ACHN (cell line): ENCODE measurements at places on chromosomes 6 and 20.
A peak's percentile ranks its signal among the peaks of the same experiment; 100 is the strongest.

DNA sequence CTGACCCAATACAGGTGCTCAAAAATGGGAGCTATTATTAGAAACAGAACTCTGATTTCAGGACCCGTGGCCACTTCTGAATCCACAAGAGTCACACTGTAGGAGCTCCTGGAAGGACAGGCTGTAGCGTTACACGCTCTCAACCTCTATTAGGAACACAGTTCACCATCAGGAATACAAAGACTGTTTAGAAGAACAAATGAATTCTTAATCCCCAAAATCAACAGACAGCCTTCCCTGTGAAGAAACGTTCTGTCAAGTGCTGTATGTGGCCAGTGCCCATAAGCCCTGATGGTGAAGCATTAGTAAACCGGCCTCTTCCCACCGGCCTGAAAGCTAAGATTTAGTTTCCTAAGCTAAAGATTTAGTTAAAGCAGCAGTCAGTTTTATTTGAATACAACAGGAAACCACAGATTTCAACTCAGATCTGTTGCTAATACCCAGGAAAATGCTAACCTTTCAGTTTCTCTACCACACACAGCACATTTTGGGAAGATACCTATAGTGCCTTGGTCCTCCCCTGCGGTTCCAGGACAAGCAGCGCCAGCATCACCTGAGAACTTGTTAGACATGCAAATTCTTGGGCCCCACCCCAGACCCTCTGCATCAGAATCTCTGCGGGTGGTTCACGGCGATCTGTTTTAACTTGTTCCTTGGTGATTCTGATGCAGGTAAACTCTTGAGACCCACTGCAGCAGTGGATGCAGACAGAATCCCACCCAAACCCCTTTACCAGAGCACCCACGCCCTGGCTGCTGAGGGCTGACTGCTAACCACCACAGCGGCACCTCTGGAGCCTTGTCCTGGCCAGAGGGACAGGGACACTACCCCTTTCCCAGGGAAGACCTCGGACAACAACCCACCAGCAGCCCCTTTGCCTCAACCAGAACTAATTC, 33.4 kb downstream of the MTRES1 start:
- DNase-seq, result no peak

GRCh38 chr20:12289465-12289864, 371.8 kb downstream of the BTBD3 start:
- DNase-seq, result no peak

DNA sequence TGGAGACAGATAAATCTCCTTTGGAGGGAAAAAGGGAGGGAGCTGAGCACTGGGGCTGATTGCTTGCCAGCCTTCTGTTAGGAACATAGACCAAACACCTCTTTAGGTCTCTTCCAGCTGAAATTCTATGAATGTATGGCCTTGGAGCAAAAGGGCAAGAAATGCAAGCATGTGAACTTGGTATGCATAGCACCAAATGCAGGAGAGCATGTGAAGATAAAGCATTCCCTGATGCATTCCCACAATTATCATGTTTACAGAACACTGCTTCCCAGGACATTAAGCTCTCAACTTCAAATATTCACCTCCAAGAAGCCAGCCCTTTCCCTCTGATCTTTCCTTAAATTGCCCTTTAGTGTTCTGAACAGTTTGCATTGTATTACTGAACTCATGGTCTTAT, 15.6 kb downstream of the RIPOR2 start:
- no peak for DNase-seq

DNA sequence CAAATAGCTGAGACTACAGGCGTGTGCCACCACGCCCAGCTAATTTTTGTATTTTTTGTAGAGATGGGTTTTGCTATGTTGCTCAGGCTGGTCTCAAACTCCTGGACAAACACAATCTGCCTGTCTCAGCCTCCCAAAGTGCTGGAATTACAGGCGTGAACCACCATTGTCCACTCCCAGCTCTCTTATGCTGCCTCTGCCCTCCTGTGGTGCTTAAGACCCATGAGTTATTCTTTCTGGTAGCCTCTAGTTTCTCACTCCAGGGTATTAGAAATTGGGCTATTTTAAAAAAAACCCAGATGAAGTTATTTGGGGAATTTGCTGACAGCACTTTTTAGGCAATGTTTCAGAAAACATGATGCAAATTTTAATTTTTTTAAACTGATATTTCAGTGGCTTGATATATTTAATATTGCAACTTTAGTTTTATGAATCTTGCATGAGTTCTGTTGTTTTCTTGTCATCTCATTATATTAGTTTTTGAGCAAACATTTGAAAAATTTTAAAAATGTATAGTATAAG, 114.0 kb upstream of the FOXO3 start:
- DNase-seq, result no peak

DNA sequence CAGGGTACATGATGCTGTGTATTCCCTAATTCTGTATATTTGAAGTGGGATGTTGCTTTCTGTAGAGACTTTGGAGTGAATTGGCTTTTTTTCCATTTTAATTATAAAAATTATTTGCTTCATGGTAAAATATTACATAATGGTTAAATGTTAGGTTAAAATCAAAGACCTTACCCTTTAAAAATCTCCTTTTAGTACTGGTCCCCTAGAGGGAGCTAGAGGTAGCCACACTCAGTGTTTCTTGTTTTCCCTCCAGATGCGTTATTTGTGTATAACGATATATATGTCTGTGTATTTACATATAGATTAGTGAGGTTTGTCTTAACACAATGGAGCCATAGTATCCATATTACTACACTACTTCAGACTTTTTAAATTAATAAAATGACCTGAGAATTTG, 146.7 kb downstream of the PLCB4 start:
- peak; percentile 34 for DNase-seq

DNA sequence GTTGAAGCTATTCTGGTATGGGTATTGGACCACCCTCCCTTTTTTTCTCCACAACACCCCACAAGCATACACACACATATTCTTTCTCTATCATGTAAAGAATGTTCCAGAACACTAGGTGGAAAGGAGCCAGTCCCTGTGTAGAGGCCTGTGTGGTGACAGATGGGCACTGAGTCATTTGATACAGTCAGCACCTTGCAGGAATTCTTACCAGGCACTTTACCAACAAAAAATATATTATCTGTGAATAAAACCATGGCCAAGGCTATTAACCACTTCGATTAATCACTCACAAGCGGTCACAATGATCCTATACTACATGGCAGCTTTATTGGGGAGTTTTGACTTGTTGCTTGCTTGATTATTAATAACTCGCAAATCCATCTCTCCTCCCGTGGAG, 149.5 kb downstream of the BFSP1 start:
- DNase-seq, result no peak

GRCh38 chr6:22087960-22088706, 208.7 kb downstream of the PRL start:
- DNase-seq, result no peak

GRCh38 chr20:9109566-9109965, 40.7 kb downstream of the PLCB4 start:
- no peak for DNase-seq

DNA sequence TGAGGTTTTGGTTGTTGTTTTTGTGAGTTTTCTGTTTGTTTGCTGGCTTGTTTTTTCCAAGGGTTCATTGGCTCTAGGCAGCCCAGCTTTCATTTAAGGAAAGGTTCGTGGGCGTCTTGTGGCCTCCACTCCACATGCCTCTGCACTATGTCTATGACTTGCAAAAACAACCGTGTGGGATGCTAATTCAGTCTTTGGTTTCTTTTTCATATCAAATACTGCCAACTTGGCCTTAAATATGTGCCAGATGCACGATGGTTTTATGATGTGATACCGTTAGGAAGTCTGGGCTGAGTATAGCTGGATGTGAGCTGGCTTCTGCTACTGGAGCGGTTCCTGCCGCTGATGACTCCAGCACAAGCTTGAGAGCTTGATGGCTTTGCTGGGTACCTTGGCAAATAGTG, 96.3 kb downstream of the BMP2 start:
- peak; percentile 24 for DNase-seq

- no peak for DNase-seq
Observed at GRCh38 chr6:147829835-147830234, 321.3 kb downstream of the SAMD5 start.

DNA sequence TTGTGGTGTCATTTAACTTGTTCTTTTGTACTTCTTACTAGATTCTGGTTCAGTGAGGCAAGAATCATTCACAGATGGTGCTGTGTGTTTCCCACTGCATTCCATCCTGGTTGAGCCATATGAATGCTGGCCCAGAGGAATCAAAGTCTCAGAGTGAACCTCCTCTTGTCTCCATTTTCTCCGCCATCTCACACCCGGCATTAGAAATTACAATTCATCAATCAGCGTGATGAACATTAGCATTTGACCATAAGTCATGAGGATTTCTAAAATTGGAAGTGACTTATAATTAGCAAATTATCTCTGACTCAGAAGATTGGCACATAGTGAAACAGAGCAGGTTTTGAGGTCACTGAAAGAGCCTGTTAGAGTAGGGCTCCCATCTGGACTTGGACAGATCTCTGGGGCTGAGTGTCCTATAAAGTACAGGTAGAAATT, 25.2 kb downstream of the TNFAIP3 start:
- no peak for DNase-seq

DNA sequence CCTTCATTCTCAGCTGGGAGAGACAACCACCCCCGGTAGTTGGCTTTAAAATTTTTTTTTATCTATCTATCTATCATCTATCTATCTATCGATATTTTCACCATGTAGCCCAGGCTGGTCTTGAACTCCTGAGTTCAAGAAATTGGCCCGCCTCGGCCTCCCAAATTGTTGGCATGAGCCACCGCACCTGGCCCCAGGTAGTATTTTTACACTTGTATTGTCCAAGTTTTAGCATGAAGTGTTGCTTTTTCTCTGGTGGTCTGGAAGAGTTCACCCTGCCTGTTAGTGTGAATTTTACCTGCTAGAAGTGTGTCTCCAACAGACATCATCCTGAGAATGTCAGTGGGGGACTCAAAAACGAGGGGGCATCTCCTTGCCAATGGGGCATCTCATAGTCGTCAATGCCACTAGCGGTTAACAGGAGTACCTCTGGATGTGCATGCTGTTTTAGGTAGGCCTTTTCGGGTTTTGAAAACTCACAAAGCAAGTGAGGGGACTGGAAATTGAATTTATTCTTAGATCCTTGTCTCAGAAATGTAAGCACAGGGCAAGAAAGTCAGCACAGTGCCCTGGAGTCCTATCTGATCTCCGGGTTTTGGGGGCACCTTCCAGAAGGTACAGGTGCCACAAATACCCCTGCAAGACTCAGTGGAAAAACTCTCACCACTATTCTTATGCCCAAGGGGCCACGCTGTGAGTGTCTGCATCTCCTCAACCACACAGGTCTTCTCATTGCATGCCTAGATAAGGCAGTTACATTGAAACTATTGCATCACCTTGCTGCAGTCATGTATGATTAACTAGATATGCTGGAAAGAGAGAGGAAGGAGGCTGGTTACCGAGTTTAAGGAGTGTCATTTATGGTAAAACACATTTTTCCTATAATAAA, 37.1 kb downstream of the TNFAIP3 start:
- DNase-seq, result peak; percentile 72

DNA sequence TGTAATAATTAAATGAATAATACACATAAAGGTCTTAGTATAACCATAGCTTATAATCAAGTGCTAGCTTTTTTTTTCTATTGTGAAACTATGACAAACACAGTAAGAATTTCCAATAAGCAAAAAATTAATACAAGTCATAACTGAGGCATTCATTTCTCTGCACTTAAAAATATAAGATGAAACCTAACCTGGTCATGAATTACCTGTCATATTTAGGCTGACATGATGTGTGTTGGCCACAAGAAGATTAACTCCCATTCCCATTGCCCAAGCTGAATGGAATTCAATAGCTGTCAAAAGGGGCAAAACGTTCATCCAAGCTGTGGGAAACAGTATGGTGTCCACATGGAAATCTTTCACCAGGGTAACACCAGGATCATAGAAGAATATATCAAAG, 5.4 kb downstream of the VNN2 start:
- DNase-seq, result no peak

DNA sequence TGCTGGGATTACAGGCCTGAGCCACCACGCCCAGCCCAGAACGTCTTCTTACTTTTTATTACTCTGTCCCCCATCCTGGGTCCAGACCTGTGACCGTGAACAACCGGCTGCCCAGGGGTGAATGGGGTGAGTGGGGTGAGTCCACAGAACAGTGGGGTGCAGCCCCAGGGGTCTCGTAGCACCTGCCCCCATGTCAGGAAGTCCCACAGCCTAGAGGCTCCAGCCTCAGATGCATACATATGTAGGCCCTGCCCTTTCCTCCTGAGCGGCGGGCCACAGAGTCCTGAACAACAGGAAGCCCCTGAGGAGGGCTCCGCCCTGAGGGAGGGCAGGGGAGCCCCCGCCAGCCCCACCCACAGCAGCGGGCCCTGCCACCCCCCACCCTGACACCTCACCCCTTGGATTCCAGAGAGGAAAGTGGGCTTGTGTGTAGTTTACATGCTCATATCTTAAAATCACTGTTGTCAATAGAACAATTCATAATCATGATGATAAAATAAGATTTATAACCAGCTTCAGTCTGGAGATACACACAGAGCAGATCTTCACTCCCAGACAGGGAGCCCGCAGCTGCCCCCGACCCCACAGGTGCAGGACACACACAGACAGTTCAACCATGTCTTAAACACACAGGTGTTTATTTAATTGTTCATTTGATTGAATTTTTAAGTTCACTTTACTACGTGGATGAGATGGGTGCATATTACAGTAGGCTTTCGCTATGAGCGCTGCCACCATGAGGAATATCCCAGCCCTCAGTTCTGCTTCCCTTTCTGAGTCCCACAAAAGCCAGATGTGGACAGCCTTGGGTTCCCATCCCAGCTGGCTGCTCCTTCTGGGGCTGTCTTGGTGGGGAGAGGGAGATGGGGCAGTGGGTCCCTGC, 12.4 kb upstream of the GMEB2 start:
- no peak for DNase-seq

DNA sequence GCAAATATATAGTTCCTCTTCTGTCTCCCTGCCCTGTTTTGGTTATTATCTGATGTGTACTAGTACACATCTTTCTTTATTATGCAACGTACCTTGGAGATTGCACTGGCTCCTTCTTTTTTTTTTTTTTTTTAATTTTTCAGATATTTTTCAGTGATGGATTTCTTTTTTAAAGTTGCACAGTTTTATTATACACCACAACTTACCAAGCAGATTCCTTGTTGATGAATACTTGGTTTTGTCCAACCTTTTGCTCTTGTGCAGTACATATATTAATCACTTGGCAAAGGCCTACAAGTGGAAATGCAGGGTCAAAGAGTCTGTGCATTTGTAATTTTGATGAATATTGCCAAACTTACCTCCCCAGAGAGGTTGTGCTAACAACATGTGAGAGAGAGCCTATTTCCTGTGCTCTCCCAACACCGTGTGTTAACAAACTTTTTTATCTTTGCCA, 50.1 kb upstream of the RNF24 start:
- DNase-seq, result no peak

- DNase-seq, result peak; percentile 15
Observed at GRCh38 chr6:87705070-87705691, 3.1 kb upstream of the AKIRIN2 start.
